ENCODE measurements at places on chromosomes 16 and 17. TPM values are rescaled to one million over a fixed set of nuclear protein-coding genes. Genes with fewer than 3 reads are reported as not detected.

The TSPOAP1 gene
- 10.0 TPM for total RNA-seq

The ZSCAN32 gene
- 11.9 TPM for total RNA-seq

The MYH13 gene
- total RNA-seq = not detected

The KRTAP9-2 gene
- total RNA-seq = not detected

The TEPSIN gene
- total RNA-seq = 17.4 TPM

The ZP2 gene
- total RNA-seq = not detected

The HIGD1B gene
- total RNA-seq = 1.9 TPM

The SLC52A1 gene
- 0.14 TPM for total RNA-seq

The TBC1D3G gene
- total RNA-seq = not detected

The MT1G gene
- 14.0 TPM for total RNA-seq

The SCGB1C2 gene
- not detected for total RNA-seq

The TOB1 gene
- total RNA-seq = 48.9 TPM

Data from posterior vena cava (tissue), 2 donors.